ENCODE measurements at places on chromosomes 2 and 18.

DNA sequence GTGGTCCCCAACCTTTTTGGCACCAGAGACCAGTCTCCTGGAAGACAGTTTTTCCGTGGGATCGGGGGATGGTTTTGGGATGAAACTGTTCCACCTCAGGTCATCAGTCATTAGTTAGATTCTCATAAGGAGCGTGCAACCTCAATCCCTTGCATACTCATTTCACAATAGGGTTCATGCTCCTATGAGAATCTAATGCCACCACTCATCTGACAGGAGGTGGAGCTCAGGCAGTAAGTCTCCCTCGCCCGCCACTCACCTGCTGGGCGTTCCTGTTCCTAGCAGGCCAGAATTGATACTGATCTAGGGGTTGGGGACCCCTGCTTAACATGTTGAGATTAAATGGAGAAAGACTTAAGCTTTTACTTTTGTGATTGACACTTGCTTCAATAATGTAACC, 9.9 kb downstream of the NABP1 start:
- peaks cover 23% of the 10 kb centered on the region for H3K36me3 ChIP-seq
- no peak for DNase-seq
- no peak overlapping the region for H3K27ac ChIP-seq
- H3K27me3 ChIP-seq, result no peaks in the 10 kb centered on the region
- H3K4me3 ChIP-seq, result no peak overlapping the region

DNA sequence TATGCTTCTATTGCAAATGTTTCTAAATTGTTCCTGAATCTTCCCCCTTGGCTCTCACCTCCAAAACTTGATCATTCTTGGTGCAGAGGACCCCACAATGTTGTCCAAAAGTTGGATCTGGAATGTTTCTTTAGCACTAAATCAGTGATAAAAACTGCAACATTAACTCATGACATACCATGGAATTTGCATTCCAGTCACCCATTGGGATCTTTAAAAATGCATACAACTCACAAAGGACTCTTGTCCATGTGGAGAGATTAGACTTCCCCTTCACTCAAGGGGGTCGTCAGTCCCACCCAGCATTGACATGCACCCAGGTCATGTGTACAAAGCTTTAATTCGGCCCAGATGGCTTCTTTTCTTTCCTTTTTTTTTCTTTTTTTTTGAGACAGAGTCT, 169.3 kb downstream of the SETBP1 start:
- no peaks in the 10 kb centered on the region for H3K36me3 ChIP-seq
- peaks cover 30% of the 10 kb centered on the region for H3K4me1 ChIP-seq
- no peaks in the 10 kb centered on the region for H3K27me3 ChIP-seq
- no peak for DNase-seq
- no peak overlapping the region for H3K27ac ChIP-seq
- H3K4me3 ChIP-seq, result no peak overlapping the region

GRCh38 chr18:12520442-12520992, 112.8 kb downstream of the PRELID3A start:
- no peaks in the 10 kb centered on the region for H3K4me1 ChIP-seq
- H3K27ac ChIP-seq, result no peak overlapping the region
- no peak overlapping the region for H3K4me3 ChIP-seq
- no peaks in the 10 kb centered on the region for H3K36me3 ChIP-seq

GRCh38 chr2:165874445-165875039, 79.0 kb downstream of the TTC21B start:
- H3K27ac ChIP-seq, result no peak overlapping the region
- peaks cover 36% of the 10 kb centered on the region for H3K4me1 ChIP-seq
- H3K36me3 ChIP-seq, result no peaks in the 10 kb centered on the region
- no peak overlapping the region for H3K4me3 ChIP-seq
- no peaks in the 10 kb centered on the region for H3K27me3 ChIP-seq

GRCh38 chr2:179191110-179191509, 73.5 kb downstream of the SESTD1 start:
- H3K4me3 ChIP-seq, result no peak overlapping the region
- no peak for DNase-seq
- no peak overlapping the region for H3K27ac ChIP-seq
- no peaks in the 10 kb centered on the region for H3K36me3 ChIP-seq
- no peaks in the 10 kb centered on the region for H3K4me1 ChIP-seq
- no peaks in the 10 kb centered on the region for H3K27me3 ChIP-seq

DNA sequence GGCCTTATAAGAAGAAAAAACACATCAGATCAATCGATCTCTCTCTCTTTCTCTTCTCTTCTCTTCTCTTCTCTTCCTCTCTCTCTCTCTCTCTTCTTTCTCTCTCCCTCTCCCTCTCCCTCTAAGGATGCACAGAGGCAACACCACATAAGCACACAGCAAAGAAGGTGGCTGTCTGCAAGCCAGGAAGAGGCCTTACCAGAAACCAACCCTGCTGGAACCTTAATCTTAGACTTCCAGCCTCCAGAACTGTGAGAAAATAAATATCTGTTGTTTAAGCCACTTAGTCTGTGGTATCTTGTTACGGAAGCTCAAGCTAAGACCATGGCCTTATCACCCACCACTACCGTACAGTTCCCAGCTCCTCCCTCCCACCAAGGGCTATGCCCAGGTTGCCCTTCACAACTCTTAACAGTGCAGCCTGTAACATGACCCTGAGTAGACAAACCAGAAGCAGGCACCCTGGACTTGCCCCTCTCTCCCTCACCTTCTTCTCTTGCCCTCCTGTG, 25.2 kb upstream of the TMEM237 start:
- H3K36me3 ChIP-seq, result no peaks in the 10 kb centered on the region
- H3K27ac ChIP-seq, result no peak overlapping the region
- H3K27me3 ChIP-seq, result no peaks in the 10 kb centered on the region
- no peak for DNase-seq
- no peak overlapping the region for H3K4me3 ChIP-seq

GRCh38 chr2:230225486-230225885, at the start of gene SP140:
Gene SP140, plus strand, starts transcription at chr2:230225736. Its CDS starts 109 bp downstream, at chr2:230225845.
- H3K4me1 ChIP-seq, result peaks cover 24% of the 10 kb centered on the region
- H3K27me3 ChIP-seq, result no peaks in the 10 kb centered on the region
- peak; percentile 90 for DNase-seq
- H3K27ac ChIP-seq, result peak within 1 kb of the TSS; percentile 78
- H3K36me3 ChIP-seq, result no peaks in the 10 kb centered on the region
- H3K4me3 ChIP-seq, result peak within 1 kb of the TSS; percentile 64

DNA sequence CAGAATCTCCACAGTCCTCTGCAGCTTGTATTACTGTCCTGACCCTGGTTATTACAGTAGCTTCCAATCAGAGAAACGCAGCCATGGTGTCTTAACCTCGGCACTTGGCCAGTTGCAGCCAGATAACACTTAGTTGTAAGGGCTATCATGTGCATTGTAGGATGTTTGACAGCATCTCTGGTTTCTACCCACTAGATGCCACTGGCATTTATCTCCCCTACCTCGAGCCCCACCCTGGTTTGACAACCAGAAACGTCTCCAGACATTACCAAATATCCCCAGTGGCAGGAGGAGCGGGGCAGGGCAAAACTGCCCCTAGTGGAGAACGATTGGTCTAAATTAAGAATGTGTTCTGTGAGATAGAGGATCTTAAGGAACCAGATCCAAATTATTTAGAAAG, 13.1 kb downstream of the DSG2 start:
- no peaks in the 10 kb centered on the region for H3K36me3 ChIP-seq
- no peak overlapping the region for H3K4me3 ChIP-seq
- DNase-seq, result no peak

GRCh38 chr2:99672766-99673350, 183.0 kb upstream of the REV1 start:
- no peak overlapping the region for H3K4me3 ChIP-seq
- no peak overlapping the region for H3K27ac ChIP-seq
- no peaks in the 10 kb centered on the region for H3K36me3 ChIP-seq
- DNase-seq, result no peak
- no peaks in the 10 kb centered on the region for H3K4me1 ChIP-seq

GRCh38 chr2:48514348-48515003, 15.5 kb upstream of the STON1 start:
- no peaks in the 10 kb centered on the region for H3K27me3 ChIP-seq
- H3K4me3 ChIP-seq, result no peak overlapping the region
- H3K27ac ChIP-seq, result no peak overlapping the region

- no peak overlapping the region for H3K4me3 ChIP-seq
- no peaks in the 10 kb centered on the region for H3K36me3 ChIP-seq
- H3K27ac ChIP-seq, result no peak overlapping the region
- no peak for DNase-seq
- H3K27me3 ChIP-seq, result no peaks in the 10 kb centered on the region
- H3K4me1 ChIP-seq, result no peaks in the 10 kb centered on the region
Measured at GRCh38 chr18:48968412-48969215, 17.8 kb upstream of the SMAD7 start.

DNA sequence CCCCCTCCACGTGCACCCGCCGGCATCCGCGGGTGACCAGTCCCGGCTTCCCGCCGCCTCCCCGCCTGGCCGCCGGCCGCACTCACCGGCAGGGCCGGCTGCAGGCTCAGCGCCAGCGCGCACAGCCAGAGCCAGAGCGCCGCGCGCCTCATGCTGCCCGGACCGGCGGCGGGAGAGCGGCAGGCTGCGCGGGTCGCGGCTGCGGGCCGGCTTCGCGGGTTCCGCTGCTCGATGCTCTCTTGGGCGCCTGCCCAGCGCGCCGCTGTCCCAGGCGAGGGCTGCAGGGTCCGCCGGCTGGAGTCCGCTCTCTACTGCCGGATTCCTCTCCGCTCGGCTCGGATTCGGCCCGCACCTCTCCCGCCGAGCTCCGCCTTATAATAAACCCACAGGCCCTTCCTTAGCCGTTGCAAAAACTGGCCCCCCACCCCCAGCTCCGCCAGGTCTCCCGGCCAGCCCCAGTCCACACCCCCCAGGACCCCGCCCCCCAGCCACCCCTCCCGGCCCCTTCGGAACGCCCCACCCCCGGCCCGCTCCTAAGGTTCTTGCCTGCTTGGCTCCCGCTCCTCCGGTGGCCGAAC, at the start of gene SDC1:
TSS of gene SDC1 (minus strand) at position 415 of the 578 bp plus-strand sequence. CDS start at position 152, 263 bp downstream.
- no peaks in the 10 kb centered on the region for H3K27me3 ChIP-seq
- H3K4me1 ChIP-seq, result peaks cover 37% of the 10 kb centered on the region
- peak; percentile 79 for DNase-seq
- 0 out of 2 replicates have a peak, but pooled peaks cover 6% of the 10 kb centered on the region for H3K36me3 ChIP-seq
- H3K27ac ChIP-seq, result peak within 1 kb of the TSS; percentile 98

DNA sequence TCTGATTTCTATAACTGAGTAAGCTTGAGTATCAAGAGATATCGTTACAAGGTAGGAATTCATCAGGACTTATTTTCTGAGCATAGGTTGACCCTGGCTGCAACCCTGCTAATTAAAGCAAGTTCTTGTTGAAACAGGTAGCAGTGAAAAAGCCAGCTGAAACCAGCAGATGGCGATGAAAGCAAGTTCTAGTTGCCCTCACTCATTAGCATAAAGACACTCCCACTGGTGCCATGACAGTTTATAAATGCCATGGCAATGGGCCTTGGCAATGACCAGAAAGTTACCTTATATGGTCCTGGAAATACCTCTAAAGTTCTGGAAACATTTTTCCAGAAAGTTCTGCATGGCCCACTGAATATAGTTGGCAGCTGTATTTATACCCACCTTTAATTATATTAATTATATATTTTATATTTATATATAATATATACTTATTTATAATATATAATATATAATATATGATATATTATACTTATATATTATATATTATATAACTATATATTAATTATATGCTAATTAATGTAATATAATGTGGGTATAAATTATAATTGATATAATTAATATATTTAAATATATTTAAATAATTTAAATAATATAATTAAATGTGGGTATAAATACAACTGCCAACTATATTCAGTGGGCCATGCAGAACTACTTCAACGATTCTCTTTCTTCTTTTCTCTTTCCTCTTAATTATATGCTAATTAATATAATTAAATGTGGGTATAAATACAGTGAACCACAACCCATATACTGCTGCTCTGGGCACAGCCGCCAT, 188.0 kb downstream of the CDH7 start:
- no peaks in the 10 kb centered on the region for H3K27me3 ChIP-seq
- 0 out of 2 replicates have a peak, but pooled peaks cover 3% of the 10 kb centered on the region for H3K4me1 ChIP-seq
- no peak overlapping the region for H3K4me3 ChIP-seq
- no peaks in the 10 kb centered on the region for H3K36me3 ChIP-seq

DNA sequence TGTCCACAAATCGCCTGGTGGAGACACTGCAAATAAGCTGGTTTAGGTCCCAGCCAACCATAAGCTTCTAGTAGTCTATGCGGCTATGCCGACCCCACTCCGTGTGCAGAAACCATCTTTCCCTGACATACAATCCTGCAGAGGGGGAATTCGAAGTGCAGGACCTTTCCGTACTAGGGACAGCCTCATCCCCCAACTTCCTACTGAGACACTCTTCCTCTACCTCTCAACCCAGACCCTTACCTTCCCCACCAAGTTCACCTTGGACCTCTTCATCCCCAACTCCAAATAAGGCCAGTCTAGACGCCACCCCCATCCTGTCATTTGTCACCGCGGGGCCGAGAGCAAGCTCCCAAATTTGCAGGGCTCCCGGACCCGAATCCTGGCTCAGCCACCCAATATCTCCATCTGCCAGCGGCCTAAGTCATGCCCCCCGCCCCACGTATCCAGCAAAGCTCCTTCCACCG, 496 bp downstream of the SUCLG1 start:
- H3K4me3 ChIP-seq, result peak overlapping the region; percentile 90
- H3K36me3 ChIP-seq, result no peaks in the 10 kb centered on the region
- DNase-seq, result peak; percentile 9
- H3K27me3 ChIP-seq, result no peaks in the 10 kb centered on the region
- H3K4me1 ChIP-seq, result peaks cover 15% of the 10 kb centered on the region
- peak overlapping the region; percentile 56 for H3K27ac ChIP-seq

- no peaks in the 10 kb centered on the region for H3K27me3 ChIP-seq
- no peak overlapping the region for H3K27ac ChIP-seq
- no peaks in the 10 kb centered on the region for H3K36me3 ChIP-seq
- no peak for DNase-seq
- no peaks in the 10 kb centered on the region for H3K4me1 ChIP-seq
Measured at GRCh38 chr2:86280191-86280667, 57.2 kb downstream of the REEP1 start.

GRCh38 chr18:70377317-70377799, 88.5 kb downstream of the SOCS6 start:
- no peaks in the 10 kb centered on the region for H3K36me3 ChIP-seq
- no peak overlapping the region for H3K27ac ChIP-seq
- no peak for DNase-seq
- no peaks in the 10 kb centered on the region for H3K4me1 ChIP-seq
- no peaks in the 10 kb centered on the region for H3K27me3 ChIP-seq

DNA sequence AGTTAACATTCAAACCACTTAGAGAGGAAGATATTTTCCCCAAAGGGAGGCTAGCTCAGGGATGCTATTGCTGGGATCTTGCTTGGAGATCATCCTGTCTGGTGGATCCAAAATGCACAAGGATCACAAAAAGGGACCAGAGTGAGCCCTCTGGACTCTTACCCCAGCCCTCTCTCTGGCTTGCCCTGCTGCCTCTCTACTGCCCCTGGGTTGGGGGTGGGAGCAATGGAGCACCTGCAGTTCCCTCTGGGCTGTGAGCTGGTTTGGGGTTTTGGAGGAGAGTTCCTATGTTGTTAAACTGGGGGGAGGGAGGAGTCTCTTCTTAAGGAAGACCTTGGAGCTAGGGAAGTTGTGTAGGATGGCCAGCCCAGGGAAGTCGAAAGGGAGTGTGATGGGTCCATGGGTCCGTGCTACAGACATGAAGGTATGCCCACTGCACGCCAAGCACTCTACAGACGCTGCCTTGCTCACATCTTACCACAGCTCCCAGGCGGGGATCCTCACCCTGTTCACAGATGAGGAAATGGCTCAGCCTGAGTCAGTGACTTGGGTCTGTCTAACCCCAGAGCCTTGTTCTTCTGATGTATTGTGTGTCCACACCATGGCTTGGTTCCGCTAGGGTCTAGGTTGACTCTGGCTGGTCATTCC, 3.8 kb downstream of the LBH start:
- H3K4me3 ChIP-seq, result no peak overlapping the region
- H3K27me3 ChIP-seq, result peaks cover 22% of the 10 kb centered on the region
- H3K4me1 ChIP-seq, result no peaks in the 10 kb centered on the region
- DNase-seq, result no peak
- no peaks in the 10 kb centered on the region for H3K36me3 ChIP-seq
- no peak overlapping the region for H3K27ac ChIP-seq

All from MM.1S (cell line).